ENCODE measurements at places on chromosomes 2 and 18. TPM values are rescaled to one million over a fixed set of nuclear protein-coding genes. Genes with fewer than 3 reads are reported as not detected.
A peak's percentile ranks its signal among the peaks of the same experiment; 100 is the strongest.

PDCD1 gene
- 0.31 TPM for polyA plus RNA-seq

WNT6 gene
- polyA plus RNA-seq, result 0.24 TPM

PROKR1 gene
- polyA plus RNA-seq, result 0.15 TPM

DNA sequence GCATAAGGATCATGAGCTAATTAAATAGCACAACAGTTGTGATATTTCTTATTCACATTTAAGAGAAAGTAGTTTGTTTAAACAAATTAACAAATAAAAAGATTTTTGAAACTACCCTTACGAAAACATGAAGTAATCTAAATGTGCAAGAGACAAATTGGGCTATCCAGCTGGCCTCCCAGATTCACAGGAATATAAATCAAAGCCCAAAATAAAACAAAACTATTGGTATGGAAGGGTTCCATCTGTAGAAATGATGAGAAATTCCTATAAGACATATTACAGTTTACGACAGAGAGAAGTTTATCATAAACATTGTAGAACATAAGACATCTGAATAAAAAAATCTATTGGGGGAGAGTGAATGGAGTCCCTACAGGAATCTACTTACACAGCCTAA, 1125.1 kb downstream of the TDRD15 start:
- DNase-seq, result no peak
- no peak overlapping the region for H3K27ac ChIP-seq
- no peaks in the 10 kb centered on the region for H3K27me3 ChIP-seq
- H3K4me3 ChIP-seq, result no peak overlapping the region
- no peaks in the 10 kb centered on the region for H3K36me3 ChIP-seq
- no peaks in the 10 kb centered on the region for H3K4me1 ChIP-seq

DNA sequence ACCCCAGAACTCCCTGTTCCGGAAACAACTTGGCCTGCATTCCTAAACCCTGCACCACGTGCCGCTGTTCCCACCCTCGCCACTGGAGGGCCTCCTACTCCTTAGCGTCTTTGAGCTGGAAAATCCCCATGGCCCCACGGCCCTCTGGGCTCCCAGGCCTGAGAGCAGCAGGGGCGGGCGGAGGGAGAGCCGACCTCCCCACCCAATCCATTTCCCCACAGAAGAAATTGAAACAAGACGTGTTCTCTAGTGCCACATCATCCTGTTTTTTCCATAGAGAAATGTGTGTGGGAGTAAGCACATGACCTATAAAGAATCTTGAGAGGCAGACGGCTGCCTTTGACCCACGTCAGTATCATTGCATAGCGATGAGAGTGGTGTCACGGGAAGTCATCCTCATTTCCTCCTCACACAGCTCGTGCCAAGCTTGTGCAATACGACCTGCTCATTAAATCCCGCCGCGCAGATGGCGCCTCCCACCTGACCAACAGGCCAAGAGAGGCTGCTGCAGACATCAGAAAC, 79.2 kb downstream of the LAMA1 start:
- no peaks in the 10 kb centered on the region for H3K36me3 ChIP-seq
- H3K4me1 ChIP-seq, result no peaks in the 10 kb centered on the region
- peak overlapping the region; percentile 53 for H3K27ac ChIP-seq

GRCh38 chr2:216195565-216196029, 86.4 kb downstream of the XRCC5 start:
- peaks cover 70% of the 10 kb centered on the region for H3K36me3 ChIP-seq
- H3K4me1 ChIP-seq, result no peaks in the 10 kb centered on the region
- no peaks in the 10 kb centered on the region for H3K27me3 ChIP-seq
- no peak for DNase-seq
- no peak overlapping the region for H3K4me3 ChIP-seq

- H3K4me1 ChIP-seq, result no peaks in the 10 kb centered on the region
- DNase-seq, result no peak
- H3K4me3 ChIP-seq, result no peak overlapping the region
- H3K27ac ChIP-seq, result no peak overlapping the region
These were observed 74.3 kb upstream of the CCDC141 start for GRCh38 chr2:179124282-179124681.

- no peak overlapping the region for H3K4me3 ChIP-seq
- no peak for DNase-seq
- H3K27me3 ChIP-seq, result no peaks in the 10 kb centered on the region
- no peaks in the 10 kb centered on the region for H3K4me1 ChIP-seq
These were observed 7.6 kb upstream of the COQ10B start for GRCh38 chr2:197445746-197446145.

Data from large intestine (tissue), 12 donors.